ENCODE measurements at places on chromosomes 6 and 20.

- DNase-seq = peak; percentile 73
Measured at GRCh38 chr20:36145877-36146707, 8.4 kb upstream of the EPB41L1 start.

- DNase-seq = peak; percentile 53
Measured at GRCh38 chr20:50191544-50192363, 1.1 kb downstream of the CEBPB start.

- DNase-seq = no peak
Measured at GRCh38 chr6:45987856-45988255, 27.8 kb downstream of the CLIC5 start.

- peak; percentile 62 for DNase-seq
Measured at GRCh38 chr6:109690373-109690736, 647 bp downstream of the AK9 start.

DNA sequence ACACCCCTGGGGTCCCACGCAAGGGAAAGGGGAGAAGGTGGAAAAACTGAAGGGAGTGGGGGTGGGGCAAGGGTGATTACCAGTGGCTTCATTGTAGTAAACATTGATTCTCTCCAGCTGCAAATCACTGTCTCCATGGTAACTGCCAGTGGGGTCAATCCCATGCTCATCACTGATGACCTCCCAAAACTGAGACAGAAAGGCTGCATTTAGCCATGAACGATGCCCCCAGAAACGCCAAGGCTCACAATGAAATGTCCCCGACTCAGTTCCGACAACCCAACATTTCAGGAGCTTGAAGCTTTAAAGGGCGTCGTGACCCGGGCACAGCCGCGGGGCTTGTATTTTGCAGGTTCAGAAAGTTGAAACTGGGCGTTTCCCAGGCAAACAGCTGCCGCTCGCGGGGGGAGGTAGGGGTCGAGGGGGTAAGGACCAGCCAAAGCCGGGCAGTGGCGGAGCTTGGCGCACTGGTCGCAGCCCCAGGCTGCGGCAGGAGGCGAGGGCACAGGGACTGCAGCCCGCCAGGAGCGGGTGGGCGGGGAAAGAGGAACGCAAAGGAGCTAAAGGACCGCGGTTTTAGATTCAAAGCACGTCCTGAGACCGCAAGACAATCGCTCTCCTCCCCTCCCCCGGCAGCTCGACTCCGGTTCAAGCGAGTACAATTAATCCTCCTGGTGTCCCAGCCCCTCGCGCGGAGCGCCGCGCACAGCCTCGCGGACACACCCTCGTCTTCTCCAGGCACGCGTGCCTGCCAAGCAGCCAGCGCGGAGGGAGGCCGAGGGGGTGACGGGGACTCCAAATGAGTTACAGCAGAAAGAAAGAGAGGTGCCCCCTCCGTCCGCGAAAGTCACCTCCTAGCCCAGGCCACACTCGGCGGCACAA lies 731 bp downstream of the TUBB2B start:
- peak; percentile 63 for DNase-seq

- no peak for DNase-seq
Measured at GRCh38 chr6:14754751-14755513, 490.9 kb upstream of the JARID2 start.

GRCh38 chr6:113482771-113483170 lies 374.4 kb upstream of the MARCKS start:
- no peak for DNase-seq

DNA sequence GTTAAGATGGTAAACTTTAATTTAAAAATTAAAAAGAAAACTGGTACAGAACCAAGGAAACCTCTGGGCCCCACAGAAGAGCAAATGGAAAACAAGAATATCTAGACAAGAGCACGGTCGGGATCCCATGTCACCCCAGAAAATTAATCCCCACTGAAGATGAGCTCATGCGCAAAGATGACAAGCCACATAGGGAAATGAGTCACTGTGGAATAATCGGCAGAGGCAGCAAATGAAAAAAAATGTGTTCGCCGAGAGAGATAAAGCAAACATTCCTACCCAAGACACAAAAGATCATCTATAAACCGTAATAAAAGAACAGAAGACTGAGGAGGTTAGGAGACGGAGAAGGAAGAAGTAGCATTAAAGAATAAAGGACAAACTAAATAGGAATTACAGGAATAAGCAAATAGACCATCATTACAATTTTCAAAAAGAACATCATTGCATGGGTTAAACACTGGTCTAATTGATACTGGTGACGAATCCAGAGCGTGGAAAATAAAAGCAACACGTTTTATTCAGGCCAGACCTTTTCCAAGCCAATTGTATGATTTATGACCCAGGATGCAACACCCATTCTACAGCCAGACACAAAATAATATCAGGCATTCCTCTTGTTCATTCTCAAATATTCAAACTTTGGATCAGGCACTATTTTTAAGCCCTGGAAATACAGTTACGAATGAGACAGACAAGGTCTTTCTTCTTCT lies 138.0 kb upstream of the ARID1B start:
- no peak for DNase-seq

DNA sequence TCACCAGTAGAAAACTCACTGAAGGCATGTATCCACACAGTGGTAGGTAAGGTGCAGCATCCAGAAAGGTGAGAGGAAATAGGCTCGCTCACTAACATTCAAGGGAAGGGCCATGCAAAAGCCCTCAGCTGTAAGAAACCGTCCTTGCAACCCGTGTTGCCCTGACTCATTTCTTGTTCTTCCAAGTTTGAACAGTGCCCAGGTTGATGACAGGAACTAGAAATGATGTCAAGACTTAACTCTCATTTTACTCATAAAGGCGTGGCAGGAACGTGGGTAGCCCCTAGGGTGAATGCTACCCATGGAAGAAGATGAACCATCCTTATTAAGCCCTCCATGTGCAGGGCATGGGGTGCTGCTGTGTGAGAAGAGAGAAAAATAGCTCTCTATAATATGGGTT lies 187.6 kb downstream of the CD83 start:
- no peak for DNase-seq

DNA sequence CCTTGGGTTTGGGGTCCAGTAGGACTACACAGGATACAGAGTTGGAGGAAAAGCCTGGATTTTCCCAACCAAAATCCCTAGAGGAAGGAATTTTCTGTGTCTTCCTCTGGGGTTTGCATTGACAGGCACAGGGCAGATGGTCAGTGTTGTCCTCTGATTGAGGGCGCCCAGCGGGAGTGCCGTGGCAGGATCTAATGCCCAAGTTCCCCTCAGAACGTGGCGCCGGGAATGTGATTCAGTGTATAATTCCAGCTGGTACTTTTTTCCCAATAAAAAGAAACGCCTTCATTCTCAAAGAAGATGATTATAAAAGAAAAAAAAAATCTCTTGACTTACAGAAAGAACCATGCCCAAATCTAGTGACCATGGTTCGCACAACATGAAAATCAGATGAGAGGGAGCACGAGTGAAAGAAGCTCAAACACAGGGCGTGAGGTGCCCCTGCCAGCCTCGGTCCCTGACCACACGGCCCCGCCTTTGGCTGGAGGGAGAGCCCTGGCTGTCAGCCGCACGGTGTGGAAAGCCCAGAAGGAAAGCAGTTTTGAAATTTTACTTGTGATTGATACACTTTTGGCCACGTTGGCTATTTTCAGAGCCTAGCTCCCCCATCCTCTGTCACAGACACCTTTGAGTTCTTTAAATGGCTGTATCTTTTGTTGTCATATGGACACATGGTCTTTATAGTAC lies 31.6 kb downstream of the VEGFA start:
- no peak for DNase-seq

DNA sequence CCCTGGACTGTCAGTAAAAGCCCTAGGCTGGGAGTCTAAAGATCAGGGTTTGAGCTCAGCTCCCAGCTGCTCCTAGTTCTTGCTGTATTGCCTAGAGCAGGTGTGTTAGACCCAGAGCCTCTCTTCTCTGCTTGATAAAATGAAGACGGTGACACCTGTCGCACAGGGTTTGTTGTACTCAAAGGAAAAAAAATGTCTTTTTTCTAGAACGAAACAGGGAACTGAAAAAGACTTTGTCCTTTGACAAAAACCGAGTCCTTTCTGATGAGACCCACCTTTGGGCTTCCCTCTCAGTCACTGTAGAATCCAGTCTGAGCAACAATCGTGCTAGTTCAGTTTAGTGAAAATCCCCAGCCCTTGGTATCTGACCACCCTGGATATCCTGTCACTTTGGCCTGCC lies 102.1 kb upstream of the LAMP5 start:
- no peak for DNase-seq

Measured in psoas muscle (tissue), 8 donors.